ENCODE measurements at places on chromosomes 5 and 9.

DNA sequence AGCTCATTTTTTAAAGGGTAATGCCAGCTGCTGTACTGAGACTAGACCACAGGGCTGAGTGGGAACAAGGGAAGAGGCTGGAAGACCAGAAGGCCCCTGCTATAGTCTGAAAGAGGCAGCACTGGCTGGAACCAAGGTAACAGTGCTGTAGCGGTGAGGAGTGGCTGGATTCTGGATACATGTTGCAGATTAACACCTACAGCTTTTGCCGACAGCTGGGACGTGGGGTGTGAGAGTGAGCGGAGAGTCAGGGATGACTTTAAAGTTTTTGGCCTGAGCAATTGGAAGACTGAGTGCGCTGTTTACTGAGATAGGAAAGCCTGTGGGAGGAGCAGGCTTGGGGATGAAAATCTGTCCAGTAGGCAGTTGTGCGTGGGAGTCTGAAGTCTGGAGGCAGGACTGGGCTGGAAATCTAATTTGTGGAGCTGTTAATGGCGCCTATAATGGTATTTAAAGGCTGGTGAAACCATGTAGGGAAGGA is 26.5 kb downstream of the AQP7 start:
- DNase-seq = no peak

- no peak for DNase-seq
Observed at GRCh38 chr5:107806271-107806670, 135.5 kb upstream of the EFNA5 start.

GRCh38 chr5:97009212-97009898 is 73.5 kb downstream of the LNPEP start:
- DNase-seq = no peak

GRCh38 chr5:14054111-14054854 is 88.9 kb upstream of the TRIO start:
- DNase-seq = no peak

- no peak for DNase-seq
Observed at GRCh38 chr5:31397926-31398557, 133.9 kb downstream of the DROSHA start.

DNA sequence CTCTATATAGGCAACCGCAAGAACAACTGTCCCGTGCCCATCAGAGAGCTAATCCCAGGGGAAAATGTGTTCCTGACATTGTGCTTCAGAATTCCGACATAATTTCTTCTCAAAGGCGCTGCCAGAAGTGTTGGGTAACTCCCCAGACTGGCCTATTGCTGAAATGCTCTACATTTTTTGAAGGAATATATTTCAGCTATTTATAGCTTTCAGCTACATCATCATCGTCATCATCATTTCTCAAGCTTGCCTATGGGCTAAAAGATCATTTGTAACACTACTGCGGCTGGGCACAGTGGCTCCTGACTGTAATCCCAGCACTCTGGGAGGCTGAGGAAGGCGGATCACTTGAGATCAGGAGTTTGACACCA is 49.7 kb downstream of the MYO10 start:
- no peak for DNase-seq

DNA sequence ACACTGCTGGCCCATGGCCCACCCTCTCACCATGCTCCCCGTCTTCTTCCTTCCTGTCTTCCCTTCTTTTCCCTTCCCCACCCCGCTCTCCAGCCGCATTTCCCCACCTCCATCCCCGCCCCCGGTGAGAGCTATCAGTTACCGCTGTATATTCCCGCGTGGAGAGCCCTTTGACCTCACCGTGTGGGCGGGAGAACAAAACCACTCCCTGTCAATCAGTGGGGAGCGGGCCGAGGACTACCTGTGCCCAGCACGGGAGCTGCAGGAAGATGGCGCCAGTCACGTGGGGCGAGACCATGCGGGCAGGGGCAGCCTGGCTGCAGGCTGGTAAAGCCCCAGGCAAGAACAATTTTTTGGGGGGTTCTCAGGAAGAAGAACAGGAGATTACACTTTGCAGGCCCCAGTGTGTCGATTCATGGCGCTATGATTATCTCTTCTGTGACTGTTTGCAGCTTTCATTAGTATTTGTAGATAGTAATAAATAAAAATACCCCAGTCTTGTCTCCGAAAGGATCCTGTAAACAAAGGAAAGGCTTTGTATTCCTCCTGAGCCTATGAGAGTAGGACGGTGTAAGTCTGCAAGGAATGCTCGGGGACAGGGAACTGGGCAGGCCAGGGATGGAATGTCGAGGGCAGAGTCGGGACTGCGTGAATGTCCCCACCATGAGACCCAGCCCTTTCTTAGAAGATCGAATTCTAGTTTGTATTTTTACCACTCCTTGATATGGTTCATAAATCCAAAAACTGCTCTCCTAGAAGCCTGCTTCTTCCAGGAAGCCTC is 14.8 kb upstream of the DMRT1 start:
- no peak for DNase-seq

DNA sequence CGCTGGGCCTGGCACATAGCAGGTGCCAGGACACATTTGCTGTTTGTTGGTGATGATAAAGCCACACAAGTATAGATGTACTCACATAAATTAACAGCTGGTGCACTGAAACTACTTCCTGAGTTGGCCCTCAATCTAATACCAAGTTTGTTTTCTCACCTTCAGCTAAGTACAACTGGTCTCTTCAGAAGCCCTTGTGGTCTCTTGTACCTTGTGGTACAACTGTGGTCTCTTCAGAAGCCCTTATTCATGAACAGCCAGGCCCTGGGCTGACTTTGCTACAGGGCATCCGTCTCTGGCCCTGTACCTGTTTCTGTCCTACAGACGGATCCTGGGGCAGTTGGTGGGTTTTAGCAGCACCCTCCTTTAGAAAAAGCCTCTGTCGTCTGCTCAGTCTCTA is 81.5 kb downstream of the DAB2IP start:
- no peak for DNase-seq

GRCh38 chr9:134590240-134591081 is 51.1 kb upstream of the COL5A1 start:
- DNase-seq = no peak

DNA sequence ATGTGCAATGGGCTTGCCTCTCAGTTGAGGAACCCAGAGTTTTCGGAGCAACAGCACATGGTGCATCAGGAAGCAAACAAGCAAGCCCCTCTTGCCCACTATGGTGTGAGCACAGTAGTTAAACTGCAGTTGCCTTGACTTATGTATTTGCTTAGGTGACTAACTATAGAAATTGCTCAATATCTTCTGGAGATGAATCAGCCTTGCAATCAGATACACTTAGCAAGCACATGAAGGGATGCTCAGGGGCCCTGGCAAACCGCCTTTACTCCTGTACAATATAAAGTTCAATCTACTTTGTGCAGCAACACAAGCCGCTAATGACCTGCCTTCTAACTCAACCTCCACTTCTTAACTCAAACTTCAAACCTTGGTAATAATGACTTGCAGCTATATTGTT is 581.7 kb upstream of the RIOK2 start:
- no peak for DNase-seq

DNA sequence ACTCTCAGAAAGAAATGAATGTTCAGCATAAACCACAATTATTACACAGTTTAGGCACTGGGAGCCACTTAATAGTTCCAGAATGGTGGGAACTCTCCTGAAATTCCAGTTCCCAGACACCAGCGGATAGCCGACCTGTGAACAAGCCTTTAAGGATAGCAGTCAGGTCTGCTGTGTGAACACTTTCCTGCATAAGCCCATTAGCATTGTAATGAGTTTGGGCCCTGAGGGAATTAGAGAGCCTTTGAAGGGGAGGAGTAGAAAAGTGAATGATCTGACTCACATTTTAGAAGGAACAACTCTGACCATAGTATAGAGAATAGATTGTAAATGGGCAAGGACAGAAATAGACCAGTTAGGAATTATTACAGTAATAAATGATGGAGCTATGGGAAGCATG is 189.1 kb downstream of the ADGRV1 start:
- no peak for DNase-seq

- DNase-seq = no peak
Observed at GRCh38 chr5:34651791-34652190, 4.3 kb upstream of the RAI14 start.

GRCh38 chr5:139569270-139569955 is 8.3 kb downstream of the UBE2D2 start:
- DNase-seq = no peak

- DNase-seq = no peak
Observed at GRCh38 chr5:171392585-171393159, 5.0 kb downstream of the NPM1 start.

DNA sequence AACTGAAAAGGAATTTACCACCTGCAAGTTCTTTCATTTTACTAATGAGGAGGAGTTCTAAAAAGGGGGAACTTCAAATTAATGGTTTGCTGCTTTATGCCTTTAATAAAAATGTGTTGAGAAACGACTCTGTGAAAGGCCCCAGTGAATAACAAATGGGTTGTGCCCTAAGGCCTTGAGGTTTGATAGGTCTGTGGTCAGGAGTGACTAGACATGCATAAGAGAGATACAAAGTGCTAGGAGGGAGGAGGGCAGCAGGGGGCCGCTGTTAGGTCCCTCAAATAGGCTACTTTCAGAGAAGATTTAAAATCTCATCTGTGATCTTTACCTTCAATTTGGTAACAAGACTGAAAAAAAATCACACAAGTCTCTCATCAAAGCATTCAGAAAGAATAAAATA is 58.3 kb downstream of the FAM81B start:
- no peak for DNase-seq

- DNase-seq = no peak
Observed at GRCh38 chr9:81649475-81650240, 39.7 kb downstream of the TLE1 start.

- DNase-seq = no peak
Observed at GRCh38 chr5:68894673-68895072, 199.1 kb upstream of the SLC30A5 start.

GRCh38 chr9:109310486-109310901 is 10.4 kb downstream of the EPB41L4B start:
- no peak for DNase-seq

GRCh38 chr5:95471942-95472341 is 80.8 kb downstream of the FAM81B start:
- DNase-seq = no peak

GRCh38 chr5:96614110-96614691 is 48.0 kb upstream of the CAST start:
- DNase-seq = peak; percentile 55

GRCh38 chr5:87243161-87243844 is 24.4 kb upstream of the RASA1 start:
- DNase-seq = no peak

DNA sequence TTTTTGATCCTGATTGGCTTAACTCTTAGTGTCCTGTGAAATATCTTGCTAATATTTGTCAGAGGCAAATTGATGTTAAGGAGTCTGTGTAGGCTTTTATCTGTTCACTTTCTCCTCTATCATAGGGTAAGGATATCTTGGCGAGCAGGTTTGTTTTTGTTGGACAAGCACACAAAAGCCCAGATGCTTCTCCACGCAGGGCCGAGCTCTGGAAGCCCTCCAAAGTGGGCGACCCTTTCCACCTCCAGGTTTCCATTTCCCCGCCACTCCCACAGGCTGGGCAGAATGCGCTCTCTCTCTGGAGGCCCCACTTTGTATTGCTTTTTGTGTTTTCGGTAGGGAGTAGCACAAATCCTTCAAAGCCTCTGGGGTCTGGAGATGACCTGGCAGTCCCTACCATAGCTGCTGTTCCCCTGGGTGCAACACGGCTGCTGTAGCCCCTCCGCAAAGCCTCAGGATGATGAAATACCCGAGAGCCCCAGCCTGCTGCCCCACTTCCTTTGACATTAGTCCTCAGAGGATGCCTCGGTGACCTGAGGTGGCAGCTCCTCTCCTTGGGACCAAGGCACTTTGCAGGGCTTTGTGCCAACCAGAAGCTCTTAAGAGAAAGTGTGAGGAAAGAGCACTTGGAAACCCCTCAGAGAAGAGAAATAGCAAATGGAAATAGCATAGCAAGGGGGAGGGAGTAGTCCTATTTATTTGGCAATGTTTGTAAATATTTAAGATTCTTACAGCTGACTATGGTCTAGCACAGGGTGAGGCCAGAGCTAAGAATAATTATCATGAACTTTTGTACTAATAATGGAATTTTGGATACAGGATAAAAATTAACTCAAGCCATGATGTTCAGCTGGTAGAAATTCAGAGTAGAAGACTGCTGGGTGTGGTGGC is 122.8 kb downstream of the ARHGEF28 start:
- DNase-seq = no peak

- no peak for DNase-seq
Observed at GRCh38 chr5:172147857-172148256, 40.2 kb downstream of the STK10 start.

DNA sequence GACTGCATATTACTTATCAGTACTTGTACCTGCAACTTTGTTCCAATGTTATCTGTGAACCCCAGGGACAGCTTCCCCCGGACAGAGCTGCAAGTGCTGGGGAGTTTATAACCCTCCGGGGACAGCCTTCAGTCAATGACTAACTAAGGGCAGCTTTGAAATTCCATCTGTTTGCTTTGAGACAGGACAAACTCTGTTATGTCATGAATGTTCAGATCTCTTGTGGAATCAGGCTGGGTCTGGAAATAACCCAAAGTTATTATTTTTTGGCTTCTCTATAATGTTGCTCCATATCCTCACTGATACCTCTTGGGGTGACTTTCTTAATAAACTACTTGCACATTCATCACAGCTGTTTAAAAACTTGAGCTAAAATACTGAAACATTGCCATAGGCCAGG is 617.5 kb upstream of the TLE4 start:
- DNase-seq = no peak

DNA sequence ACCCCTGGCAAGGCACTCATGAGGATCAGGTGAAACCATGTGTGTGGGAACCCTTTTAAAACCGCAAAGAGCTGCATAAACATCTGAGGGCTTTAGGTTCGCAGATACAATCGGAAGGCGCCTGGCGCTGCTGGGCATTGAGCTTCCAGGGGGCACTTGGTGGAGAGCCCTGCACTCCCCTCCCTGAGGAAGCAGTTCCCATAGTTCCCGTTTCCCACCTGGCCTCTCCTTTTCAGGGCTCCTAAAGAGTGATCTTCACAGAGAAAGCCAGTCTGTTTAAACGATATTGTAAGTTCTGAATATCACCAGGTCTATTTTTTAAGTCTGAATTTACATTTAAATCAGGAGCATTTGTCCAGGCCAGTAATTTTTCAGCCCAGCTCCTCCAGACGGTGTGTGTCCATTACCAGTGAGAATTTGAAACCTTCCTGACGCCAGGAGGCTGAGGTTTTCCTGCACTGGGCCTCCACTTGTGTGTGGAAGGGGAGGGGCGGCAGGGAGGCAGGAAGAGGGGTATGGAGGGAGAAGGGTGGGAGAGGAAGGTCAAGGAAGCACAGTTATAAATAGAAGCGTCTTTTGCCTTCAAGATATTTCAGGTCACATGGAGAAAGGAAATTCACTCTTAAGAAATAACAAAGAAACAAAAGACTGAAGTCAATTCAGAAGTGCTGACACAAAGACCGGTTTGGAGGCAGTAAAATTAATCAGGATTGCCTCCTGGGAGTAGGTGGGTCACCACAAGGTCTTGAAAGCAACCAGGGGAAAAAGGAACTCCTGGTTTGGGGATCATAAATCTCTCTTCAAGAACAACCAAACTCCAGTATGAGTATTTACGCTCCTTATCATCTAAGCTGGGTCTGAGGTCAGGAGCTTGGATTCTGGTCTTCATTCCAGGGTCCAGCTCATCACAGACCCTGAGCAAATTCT is 14.3 kb upstream of the MGAT1 start:
- peak; percentile 54 for DNase-seq

GRCh38 chr9:79053598-79053997 is 518.2 kb upstream of the TLE4 start:
- DNase-seq = no peak

GRCh38 chr5:127031863-127032232 is 1.5 kb upstream of the MARCHF3 start:
- no peak for DNase-seq
